ENCODE measurements at places on chromosomes 12 and 14. TPM values are rescaled to one million over a fixed set of nuclear protein-coding genes. Genes with fewer than 3 reads are reported as not detected.

The GZMB gene
- total RNA-seq = not detected

GRCh38 chr14:31403707-31404106, 16.6 kb downstream of the HEATR5A start:
- H3K27me3 ChIP-seq = no peaks in the 10 kb centered on the region
- H3K4me3 ChIP-seq = no peak overlapping the region
- H3K4me1 ChIP-seq = no peaks in the 10 kb centered on the region
- no peak overlapping the region for H3K27ac ChIP-seq

GRCh38 chr14:36672095-36672494, 10.4 kb downstream of the PAX9 start:
- no peak overlapping the region for H3K27ac ChIP-seq
- H3K36me3 ChIP-seq = no peaks in the 10 kb centered on the region
- no peak for DNase-seq
- H3K27me3 ChIP-seq = peaks cover 43% of the 10 kb centered on the region
- H3K4me3 ChIP-seq = no peak overlapping the region

The LRRIQ1 gene
- total RNA-seq = not detected

The RIPK3 gene
- 8.1 TPM for total RNA-seq
